NCI-H1105 treated with DMSO at 0.1 percent for 48 hours (cell line): ENCODE measurements at places on chromosomes 6 and 20.

DNA sequence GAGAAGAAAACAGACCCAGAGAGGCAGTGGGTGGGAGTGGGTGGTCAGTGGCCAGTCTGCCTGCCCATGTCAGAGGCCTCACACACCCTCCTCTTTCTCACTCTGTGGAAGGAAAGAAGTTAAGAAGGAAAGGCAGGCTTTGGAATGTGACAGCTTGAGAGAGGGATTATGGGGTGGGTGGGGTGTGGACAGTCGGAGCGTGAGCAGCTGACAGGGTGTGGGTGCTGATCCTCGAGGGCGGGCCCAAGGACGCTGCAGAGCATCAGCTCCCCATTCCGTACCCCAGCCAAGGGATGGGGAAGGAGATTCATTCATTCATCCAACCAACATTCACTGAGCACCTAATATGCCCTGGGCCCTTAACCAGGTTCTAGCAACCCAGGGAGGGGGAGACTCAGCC lies 4.8 kb downstream of the TGM6 start:
- no peak for DNase-seq

DNA sequence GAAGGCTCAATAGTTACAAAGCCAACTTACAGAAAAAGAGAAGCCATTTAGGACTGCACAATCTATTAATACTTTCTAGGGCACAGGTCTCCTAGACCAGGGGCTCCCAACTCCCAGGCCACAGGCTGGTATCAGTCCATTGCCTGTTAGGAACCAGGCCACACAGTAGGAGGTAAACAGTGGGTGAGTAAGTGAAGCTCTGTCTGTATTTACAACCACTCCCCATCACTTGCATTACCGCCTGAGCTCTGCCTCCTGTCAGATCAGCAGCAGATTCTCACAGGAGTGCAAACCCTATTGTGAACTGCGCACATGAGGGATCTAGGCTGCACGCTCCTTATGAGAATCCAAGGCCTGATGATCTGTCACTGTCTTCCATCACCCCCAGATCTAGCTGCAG lies 22.5 kb downstream of the TRAF3IP2 start:
- DNase-seq = no peak

DNA sequence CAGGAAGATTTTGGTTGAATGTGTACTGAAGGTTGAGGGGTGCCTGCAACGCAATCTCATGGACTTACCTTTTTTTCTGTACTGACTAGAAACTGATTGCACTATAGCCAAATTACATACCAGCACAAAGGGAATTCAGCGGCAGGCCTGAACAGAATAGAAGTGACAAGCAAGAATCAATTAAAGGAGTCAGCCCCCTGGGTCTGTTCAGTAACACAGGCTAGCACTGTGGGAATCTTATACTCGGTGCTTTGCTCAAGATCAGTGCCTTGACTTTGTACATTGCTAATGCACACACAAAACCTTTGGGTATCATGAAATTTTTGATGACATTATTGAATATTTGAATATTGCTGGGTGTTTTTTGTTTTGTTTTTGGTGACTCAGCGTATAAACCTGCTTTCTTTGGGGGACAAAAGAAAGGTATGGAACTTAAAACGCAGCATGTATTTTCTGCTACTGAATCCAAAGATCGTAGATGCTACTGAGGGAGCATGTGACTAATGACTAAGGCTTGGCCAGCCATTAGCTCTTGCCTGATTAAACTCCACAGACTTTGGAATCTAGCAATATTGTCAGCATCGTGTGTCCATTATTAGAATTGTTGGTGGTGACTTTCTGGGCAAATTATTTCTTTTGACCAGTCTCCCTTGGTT lies 236.6 kb downstream of the ARID1B start:
- no peak for DNase-seq

GRCh38 chr6:165725201-165725600 lies 62.2 kb upstream of the PDE10A start:
- DNase-seq = no peak

DNA sequence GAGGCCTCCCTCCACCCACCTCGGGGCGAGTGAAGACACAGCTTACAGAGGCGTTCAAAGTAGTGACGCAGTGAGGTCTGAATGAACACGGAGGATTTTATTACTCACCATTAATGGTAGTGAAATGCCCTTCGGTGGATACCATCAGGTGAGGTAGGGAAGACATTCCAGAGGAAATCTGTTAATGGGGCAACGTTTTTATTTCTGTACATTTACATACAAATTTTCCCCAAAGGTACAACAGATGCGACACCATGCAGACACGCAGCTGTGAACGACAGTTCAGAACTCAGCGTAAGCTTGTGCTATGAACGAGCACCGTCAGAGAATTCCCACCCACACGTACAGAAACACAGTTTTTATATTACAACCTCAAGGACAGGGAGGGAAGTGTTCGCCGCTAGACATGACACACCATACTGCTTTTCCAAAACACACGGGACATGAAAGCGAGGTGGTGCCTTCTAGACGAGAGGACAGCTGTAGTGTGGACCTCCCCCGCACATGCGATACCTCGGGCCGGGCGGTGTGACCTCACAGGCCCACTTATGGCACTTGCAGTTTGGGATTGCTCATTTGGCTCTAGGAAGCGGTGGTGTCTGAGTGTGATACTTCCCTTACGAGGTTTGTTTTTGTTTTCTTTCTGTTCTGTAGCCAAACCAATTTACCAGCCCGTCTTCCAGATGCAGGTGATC lies 10.7 kb downstream of the PSMG4 start:
- DNase-seq = no peak

DNA sequence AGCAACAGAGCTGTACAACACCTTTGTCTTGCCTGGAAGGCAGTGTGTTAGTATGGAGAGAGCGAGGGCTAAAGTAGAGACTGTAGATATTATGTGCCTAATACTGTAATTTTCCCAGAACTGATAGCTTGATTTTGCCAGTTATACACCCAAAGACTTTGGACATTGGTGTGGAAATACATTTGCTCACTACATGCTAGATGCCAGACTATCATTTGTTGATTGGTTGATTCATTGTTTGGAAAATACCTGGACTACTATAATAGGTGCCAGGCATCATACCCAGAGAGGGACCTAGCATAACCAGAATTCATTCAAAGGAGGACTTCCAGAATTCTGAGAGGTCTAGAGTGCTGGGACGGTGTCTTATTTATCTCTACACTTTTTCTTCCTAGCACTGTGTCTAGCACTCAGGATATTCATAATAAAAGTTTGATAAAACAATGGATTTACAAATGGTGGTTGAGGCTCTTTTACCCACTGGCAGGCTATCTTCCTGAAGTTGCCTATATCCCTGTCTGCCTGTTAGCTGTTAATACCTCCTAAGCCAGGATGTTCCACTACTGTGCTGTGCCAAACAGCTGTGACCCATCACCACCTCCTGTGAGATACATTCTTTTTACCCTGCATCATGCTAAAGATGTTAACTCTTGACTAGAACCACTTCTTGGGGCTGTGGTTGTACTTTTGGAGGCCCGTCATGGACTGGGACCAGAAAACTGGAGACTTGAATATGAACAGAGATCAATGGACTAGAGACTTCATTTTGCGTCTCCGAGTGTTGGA lies 72.2 kb upstream of the FUCA2 start:
- no peak for DNase-seq

DNA sequence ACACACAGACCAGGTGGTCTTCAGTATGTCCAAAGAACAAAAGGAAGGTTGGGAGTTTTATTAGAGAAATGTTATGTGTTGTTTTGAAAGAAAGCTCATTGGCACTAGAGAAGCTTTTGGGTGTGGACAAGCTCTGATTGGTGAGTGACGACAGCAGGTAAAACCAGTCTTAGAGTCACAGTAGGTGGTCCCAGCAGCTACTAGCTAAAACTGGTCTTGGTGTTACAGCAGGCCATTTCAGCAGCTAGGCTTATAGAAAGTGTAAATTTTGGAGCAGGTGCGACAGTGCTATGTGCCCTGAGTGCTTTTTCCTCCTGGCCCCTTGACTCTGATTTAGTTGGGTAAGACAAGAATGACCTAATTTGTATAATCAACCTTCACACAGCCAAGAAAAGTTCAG lies 3.6 kb downstream of the CLDN20 start:
- no peak for DNase-seq

GRCh38 chr6:152499931-152500330 lies 137.2 kb downstream of the SYNE1 start:
- no peak for DNase-seq

- no peak for DNase-seq
These were observed 178.8 kb downstream of the IBTK start for GRCh38 chr6:82068721-82069120.

DNA sequence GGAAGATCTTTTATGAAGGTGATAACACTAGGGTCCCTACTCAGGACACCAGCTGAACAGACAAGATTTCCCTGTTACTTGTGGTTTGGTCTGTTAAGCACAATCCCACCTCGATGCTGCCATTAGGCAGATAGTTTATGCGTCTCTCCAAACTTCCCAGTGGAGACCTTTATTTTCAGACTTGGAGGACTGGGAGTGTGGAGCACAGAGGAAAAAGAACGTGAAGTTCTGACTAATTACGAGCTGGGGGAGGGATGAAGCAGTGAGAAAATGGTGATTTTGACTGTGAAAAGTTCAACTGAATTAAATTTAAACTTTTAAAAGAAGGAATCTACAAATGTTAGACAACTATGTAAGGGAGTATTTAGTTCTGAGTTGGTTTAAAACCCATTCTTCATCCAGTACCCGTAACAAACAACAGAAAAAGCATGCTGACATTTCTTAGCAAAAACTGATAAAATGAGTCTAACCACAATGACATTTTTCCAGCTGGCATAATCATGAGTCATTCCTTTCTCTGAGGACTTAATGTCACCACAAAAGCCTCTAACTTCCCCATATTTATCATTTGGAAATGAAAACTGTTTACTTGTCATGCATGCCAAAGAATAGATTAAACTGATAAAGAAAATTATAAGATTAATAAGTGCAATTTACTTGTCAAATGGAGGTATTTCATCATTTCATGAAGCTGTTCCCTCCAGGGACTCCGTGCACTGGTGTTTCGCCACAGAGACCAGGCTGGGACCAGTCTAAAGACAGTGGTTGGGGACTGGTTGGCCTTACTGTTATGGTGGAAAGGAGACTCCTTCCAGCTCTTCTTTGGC lies 113.3 kb upstream of the SSTR4 start:
- no peak for DNase-seq

DNA sequence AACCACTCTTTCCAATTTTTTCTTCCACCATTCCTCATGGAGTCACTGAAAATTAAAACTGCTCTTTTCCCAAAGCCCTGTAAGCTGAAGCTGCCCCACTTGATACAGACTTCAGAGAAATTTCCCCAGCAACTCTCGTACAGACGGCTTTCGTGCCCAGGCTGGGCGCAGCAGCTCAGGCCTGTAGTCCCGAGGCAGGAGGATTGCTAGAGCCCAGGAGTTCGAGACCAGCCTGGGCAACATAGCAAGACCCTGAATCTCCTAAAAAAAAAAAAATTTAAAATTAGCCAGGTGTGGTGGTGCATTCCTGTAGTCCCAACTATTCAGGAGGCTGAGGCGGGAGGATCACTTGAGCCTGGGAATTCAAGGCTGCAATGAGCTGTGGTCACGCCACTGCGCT lies 6.6 kb downstream of the PPDPF start:
- no peak for DNase-seq

DNA sequence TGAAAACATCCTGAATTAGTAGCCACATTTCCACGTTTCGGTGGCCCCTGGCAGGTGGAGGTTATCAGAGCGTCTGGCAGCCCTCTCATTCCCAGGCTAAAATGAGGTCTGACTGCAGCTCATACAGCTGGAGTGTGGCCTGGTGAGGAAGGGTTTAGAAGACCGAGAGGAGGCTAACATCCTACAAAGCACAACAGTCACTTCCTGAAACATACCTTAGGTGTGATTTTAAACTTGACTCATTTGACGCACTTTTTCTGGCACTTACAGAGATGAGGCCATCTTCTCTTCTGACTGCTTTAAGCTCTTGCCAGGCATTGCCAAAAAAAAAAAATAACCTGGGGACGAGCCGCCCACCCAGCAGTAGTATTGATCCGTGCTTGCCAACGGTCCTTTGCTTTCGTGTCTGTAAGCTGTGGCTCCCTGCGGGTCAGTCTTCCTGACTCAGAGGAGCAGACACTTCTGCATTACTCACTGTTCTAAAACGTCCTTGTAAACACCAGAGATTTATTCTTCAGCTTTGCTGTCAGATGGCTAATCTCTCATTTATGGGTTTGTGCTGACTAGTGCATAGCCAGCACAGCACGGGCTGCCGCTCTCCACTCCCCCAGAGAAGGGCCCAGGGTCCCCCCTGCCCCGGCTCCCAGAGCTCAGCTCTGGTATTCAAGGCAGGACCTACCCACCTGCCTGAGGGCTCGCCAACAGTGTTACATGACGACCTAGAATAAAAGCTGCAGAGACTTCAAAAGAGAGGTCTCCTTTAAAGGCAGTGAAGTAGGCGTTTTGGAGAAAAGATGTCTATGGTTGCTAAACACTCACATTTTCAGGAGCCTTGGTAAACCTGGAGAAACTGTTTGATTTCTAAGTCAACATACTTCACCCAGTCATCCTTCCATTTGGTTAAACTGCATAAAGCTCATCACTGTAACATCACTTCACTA lies 78.5 kb upstream of the FRMD1 start:
- no peak for DNase-seq

DNA sequence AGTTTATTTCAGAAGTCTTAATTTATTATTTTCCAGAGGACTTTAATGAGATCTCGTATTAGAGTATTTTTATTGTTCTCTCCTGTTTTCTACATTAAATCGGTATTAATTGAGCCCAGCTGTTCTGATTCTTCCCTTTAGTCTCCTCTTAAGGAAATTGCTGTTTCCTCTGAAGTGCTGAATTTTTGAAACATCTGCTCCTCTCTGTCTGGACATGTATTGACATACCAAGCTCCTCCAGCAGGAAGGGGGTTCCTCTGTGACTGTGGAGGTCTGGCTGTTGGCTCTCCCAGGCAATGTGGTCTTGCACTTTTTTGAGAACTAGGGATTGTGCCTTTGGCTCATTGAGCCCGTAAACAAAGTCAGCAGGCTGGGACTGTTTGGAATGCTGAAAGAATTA lies 74.9 kb downstream of the MAP3K4 start:
- DNase-seq = peak; percentile 81

DNA sequence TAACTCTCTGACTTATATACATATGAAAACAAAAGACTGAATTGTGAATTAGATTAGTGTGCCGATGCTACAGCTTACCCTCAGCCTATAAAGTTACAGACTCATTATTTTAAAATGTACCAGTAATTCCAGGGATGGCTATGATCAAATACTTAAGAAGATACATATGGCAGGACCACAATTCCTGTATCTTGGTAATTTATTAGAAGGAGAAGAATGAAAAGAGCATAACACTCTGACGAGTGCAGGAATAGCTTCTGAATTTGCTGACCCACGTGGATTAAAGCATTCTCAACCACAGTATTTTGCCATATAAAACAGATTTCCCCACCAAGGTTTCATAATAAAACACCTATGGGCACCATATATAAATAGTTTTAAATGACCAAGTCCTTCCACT lies 368.5 kb upstream of the RUNX2 start:
- DNase-seq = no peak

DNA sequence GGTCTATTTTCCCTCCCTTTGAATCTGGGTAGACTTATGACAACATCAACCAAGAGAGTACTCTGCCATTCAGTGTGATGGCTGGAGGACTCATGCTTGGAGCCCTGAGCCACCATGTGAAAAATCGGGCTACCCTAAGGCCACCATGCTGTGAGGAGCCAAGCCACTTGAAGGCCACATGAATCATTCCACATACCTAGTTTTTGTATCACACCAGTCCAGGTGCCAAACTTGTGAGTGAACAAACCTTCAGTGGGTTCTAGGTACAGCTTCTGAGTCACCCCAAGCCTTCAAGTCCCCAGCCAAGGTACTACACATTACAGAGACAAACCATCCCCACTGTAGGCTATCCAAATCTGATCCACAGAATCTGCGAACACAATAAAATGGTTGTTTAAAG lies 37.4 kb upstream of the E2F3 start:
- no peak for DNase-seq
